ENCODE measurements at places on chromosomes 2 and 18.

GRCh38 chr2:126797622-126798275, 100.9 kb upstream of the TEX51 start:
- no peak for DNase-seq

DNA sequence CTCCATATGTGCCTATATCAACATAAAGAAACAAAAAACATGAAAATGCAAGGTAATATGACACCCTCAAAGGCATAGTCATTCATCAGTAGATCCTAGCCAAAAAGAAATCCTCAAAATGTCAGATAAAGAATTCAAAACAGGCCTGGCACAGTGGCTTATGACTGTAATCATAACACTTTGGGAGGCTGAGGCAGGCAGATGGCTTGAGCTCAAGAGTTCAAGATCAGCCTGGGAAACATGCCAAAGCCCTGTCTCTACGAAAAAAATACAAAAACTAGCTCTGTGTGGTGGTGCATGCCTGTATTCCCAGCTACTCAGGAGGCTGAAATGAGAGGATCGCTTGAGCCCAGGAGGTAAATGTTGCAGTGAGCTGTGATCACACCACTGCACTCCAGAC, 284.6 kb upstream of the KLHL29 start:
- no peak for DNase-seq

- no peak for DNase-seq
Measured at GRCh38 chr2:223055836-223056235, 3.8 kb downstream of the KCNE4 start.

DNA sequence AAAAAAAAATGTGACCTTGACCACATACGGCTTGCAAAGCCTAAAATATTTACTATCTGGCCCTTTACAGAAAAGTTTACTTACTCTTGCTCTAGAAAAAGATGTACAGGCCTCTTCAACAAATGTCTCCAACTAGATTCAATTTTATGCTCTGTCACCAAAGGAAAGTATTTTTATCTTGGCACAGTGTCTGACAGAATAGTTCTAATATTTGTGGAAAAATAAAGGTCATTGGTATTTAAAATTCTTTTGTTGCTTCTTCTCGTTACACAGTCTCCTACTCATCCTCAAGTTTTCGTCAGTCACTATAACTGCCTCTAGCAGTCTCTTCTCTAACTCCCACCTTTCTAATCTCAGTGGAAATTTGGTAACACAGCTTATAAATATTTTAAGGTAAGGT, 1.4 kb downstream of the RBKS start:
- no peak for DNase-seq

GRCh38 chr2:39929531-39929930, 150.5 kb upstream of the THUMPD2 start:
- DNase-seq, result no peak

GRCh38 chr2:70835643-70836042, at the start of gene CD207:
CD207 (minus strand) TSS chr2:70835816; CDS start chr2:70835776, 40 bp downstream.
- no peak for DNase-seq

DNA sequence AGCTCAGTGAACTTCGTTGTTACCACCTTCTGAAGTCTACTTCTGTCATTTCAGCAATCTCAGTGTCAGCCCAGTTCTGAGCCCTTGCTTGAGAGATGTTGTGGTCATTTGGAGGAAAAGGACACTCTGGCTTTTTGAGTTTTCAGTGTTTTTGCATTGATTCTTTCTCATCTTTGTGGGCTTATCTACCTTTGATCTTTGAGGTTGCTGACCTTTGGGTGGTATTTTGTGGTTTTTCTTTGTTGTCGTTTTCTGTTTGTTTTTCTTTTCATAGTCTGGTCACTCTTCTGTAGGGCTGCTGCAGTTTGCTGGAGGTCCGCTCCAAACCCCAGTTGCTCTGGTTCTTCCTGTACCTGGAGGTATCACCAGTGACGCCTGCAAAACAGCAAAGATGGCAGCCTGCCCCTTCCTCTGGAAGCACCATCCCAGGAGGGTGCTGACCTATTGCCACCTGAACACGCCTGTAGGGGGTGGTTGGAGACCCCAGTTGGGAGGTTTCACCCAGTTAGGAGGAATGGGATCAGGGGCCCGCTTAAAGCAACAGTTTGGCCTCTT, 74.7 kb downstream of the EPC2 start:
- no peak for DNase-seq

DNA sequence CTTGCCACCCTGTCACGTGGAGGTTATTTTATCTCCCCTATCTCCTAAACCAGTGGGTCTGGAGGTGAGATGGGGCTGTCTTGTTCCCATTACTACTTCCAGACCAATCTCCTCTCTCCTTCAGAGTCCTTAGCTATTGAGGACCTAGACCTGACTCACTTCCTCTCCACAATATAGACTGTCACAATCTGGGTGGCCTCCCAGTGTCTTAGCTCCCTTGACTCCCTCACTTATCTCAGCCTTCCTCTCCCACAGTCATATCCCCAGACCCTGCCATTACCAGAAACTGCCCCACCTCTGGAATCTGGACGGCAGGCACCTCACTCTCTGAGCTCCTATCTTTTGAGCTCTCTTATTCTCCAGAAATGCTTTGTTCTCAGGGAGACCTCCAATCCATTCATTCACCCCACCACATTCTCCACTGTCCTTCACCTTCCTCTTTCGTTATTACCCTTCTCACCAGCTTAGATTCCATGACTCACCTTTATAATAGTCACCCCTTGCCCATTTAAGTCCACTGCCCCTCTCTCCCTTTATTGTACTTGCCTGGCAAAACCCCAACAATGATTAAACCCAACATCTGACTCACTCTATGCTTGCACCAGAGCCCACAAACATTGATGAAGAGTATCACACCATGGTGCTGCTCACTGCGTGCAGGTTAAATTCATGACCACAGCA, 23.3 kb upstream of the SIX3 start:
- no peak for DNase-seq

DNA sequence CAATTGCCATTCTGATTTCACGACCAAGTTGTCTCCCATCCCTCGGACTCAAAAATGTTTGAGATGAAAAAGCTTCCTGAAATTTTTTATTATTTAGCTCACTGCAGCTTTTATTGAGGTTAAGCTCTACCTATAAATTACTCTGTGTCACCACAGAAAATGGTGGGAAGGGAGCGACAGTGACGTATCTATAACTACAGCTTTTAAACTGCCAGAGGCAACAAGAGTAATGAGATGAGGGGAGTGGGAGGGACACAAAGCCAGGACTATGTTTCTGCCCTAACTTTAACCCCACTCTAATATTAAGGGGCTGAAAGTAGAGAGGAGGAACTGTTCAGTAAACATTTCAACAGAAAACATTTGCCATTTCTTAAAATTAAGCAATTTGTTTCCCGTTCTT, 37.4 kb downstream of the SMAD2 start:
- DNase-seq, result no peak

- no peak for DNase-seq
Measured at GRCh38 chr2:180334514-180334913, 327.4 kb upstream of the CWC22 start.

- no peak for DNase-seq
Measured at GRCh38 chr2:68744366-68744912, 9.8 kb downstream of the ARHGAP25 start.

GRCh38 chr2:141362311-141362710, 768.5 kb downstream of the LRP1B start:
- DNase-seq, result no peak

DNA sequence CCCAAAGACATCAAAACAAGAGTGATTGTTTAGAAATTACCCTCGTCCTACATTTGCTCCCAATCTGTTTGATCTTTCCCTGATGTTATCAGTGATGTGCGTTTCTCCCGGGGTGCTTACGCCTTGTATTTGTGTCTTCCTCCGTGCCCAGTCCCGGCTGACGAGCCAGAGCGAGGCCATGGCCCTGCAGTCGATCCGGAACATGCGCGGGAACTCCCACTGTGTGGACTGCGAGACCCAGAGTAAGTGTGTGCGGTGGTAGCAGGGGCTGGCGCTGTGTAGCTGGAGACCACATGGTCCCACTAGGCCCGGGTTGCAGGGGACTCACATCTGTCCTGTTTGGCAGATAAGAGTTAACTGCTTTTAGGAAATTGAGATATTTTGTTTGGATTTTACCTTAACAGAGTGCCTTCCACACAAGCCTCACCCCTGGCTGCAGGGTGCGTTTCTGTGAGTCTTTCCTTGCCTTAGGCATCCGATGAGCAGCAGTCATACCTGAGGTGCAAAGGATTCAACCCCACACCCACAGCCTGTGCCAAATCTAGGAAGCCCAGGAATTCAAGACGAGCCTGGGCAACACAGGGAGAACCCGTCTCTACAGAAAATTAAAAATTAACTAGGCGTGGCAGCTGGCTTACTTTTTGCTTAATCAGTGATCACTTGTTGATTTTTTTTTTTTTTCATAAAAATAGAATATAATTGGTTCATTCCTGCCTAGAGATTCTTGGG, 127.4 kb downstream of the GBX2 start:
- no peak for DNase-seq

DNA sequence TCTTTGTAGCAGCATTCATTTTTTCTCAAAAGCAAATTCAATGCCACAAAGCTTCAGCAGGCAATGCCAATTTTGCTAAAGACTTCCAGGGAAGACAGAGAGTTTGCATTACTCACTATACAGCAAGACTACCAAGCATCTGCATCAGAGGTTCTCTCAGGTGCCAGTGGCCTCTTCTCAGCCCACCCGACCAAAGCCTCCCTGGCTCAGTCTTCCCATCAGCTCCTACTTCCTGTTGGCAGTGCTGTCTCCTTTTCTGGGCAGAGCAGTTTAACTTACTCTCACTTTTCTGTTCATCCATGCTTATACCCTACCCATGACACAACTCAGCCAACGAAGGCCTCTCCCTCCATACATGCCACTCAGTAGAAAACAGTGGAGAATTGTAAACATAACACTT, 157.1 kb downstream of the TRABD2A start:
- DNase-seq, result no peak

- no peak for DNase-seq
Measured at GRCh38 chr2:11354363-11355154, 10.1 kb upstream of the ROCK2 start.

DNA sequence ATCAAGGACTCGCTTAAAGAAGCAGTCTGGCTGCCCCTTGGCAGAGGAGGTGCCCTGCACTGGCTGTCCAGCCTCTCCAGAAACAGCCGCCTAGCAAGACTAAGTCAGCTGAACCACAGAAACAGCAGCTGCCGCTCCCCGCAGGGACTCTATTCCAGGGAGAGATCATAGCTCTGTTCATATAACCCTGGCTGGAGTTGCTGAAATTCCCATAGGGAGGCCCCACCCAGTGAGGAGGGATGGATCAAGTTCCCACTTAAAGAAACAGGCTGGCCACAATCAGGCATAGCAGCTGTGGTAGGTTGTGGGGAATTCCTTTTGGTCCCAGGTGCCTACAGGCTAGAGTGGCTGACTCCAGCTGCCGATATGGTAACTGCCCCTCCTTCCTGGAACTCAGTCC, 74.2 kb upstream of the MC4R start:
- no peak for DNase-seq

- no peak for DNase-seq
Measured at GRCh38 chr2:191401287-191401686, 156.1 kb downstream of the MYO1B start.

DNA sequence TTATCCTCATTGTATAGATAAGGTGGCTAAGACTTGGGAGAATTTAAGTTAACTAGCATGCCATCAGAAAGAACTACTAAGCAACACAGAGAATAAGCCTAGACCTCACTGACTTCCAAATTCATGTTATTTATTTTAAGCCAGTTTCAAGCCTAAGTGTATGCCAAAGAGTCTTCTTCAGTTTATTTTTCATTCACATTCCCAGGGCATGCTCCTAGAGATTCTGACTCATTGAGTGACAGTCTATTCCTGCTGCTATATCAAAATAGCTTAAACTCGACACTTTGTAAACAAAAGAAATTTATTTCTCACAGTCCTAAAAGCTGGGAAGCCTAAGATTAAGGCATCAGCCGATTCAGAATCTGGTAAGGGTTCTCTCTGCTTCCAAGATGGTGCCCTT, 467.1 kb downstream of the MBD2 start:
- DNase-seq, result no peak
